Anterior cingulate cortex (tissue), 58 donors: ENCODE measurements at places on chromosomes 3 and 15.

DNA sequence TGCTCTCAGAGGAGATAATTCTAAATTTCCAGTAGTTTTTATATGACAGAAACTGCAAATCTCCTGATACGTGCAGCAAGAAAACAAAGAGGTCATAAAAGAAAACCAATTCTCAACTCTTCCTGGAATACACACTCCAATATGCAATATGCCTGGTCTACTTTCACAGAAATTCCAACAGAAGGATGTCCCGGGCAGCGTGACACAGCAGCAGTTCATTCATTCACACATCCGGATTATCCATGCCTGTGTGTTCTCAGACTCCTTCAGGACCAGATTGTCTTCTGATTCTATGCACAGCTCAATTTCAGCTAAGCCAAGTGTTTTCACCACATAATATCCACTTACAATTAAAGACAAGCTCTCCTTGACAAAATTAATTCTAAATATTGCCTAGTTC lies 64.3 kb downstream of the FBN1 start:
- no peak for DNase-seq

DNA sequence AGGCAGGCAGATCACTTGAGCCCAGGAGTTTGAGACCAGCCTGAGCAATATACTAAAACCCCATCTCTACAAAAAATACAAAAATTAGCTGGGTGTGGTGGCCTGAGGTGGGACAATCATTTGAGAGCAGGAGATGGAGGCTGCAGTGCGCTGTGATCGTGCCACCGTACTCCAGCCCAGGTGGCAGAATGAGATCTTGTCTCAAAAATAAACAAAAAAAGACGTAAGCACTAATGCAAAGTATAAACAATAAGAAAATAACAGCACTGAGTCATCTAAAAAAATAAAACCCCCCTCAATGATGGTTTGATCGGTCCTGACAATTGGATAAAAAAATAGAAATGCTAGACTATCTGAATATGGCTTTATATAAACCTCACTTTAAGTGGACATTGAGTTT lies 3.6 kb downstream of the PPP1R2 start:
- no peak for DNase-seq

DNA sequence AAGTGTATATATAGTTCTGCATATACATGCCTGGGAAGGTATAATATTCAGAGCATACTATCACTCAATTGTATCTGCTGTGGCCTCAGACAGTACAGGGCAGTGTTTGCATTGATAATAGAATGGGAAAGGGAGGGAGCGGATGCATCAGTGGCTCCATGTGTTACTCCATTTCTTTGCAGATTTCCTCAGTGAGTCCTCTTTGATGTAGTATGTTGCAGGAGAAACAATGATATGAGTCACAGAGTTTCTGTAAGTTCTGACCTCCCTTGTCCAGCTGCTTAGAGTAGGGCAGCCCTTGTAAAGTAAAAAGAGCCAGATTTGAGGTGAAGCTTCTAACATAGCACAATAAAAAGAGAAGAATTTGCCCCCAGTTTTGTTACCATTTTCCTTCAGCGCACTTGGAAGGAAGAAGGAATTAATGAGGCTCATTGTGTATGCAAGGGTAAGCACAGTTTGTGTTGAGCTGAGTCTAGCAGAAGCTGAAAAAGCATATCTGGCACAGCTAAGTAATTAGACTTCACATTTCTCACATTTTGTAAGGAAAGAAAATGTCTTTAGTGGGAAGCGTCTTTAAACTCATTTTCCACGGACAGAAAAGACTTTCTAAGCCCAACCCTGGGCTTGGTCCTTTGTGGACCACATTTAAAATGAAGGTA lies 555.8 kb upstream of the IL12A start:
- DNase-seq = no peak

GRCh38 chr3:142279965-142280590 lies 54.7 kb upstream of the GK5 start:
- DNase-seq = peak; percentile 1

- peak; percentile 29 for DNase-seq
Measured at GRCh38 chr15:31265871-31266711, 60.5 kb upstream of the KLF13 start.

DNA sequence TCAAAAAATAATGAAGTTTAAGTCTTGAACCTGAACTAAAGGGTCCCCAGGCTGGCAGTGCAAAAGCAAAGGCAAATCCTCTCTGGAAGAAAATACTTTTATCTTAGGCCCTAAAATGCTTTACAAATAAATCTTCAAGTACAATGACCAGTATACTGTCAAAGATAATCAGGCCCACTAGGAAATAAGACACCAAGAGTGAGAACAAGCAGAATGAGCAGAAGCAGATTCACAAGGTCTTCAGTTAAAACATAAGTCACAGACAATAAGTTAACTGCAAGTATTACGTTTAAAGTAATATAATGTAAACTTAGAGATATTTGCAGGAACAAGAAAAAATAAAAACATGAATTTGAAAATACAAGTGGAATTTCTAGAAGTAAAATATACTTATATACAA lies 42.2 kb upstream of the IGSF10 start:
- DNase-seq = no peak

- DNase-seq = no peak
Measured at GRCh38 chr3:184344579-184345316, 7.3 kb downstream of the FAM131A start.

DNA sequence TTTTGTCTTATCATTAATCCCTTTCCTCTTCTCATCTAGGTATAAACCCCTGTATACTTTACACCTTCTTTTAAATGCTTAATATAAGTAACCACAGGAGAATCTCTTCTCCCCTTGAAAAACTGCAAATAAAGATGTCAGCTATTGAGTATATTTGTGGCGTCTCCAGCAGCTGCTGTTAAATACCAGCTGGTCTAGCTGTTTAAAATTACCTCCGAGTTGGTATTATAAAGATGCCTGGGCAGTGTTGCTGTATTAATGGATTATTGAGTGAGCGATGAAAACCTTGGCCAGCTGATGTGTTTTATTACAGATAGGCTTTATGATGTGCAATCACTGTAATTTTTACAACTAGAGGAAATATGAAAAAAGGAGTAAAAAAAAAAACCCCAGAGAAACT lies 388.1 kb downstream of the TBC1D5 start:
- DNase-seq = no peak

- no peak for DNase-seq
Measured at GRCh38 chr3:67564008-67564407, 90.4 kb downstream of the SUCLG2 start.

DNA sequence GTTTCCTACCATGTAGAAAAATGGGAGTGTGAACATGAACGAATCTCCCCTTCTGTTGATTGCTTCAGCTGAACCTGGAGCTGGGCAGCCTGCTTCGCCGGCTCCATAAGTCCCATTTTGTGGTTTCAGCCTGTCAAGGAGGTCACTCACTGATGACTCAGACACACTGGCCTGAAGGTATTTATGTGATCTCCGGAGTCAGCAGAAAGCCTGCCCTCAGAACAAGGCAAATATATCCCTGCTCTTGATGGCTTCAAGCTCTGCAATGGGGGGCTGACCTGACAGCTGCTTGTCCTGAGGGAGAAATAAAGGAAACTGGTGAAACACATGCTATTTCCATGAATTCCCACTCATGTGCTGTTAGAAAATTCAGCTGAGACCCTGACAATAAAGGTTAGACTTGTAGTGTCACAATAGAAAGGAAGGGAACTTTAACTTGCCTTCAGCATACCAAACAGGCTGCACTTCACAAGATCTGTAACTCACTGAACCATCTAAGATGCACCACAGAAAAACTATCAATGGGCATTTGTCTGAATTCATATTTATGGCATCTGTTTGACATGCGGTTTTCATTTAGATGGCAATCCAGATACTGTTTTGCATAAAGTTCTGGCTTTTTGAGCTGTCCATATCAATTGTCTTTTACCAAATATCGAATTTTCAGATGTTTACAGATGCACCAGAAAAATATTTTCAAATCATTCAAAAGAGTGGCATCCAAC lies 282.0 kb upstream of the VEPH1 start:
- DNase-seq = no peak

DNA sequence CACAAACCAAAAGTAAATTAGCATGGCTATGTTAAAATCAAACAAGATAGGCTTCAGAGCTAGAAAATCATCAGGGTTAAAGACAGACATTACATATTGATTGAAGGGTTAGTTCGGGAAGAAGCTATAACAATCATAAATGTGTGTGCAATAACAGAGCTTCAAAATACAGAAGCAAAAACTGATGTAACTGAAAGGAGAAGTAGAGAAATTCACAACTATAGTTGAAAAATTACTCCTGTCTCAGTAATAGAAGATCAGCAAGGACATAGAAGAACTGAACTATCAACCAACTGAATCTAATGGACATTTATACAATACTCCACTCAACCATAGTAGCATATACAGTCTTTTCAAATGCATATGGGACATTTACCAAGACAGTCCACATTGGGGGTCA lies 59.4 kb downstream of the MCTP2 start:
- DNase-seq = no peak
